Suprapubic skin (tissue), 4 donors: ENCODE measurements at places on chromosomes 4 and X. TPM values are rescaled to one million over a fixed set of nuclear protein-coding genes. Genes with fewer than 3 reads are reported as not detected.

CYP2U1 gene
- total RNA-seq: 4.3 TPM

GRCh38 chr4:55297346-55297745 is 48.7 kb upstream of the SRD5A3 start:
- no peak overlapping the region for H3K4me3 ChIP-seq
- H3K27ac ChIP-seq: no peak overlapping the region
- no peaks in the 10 kb centered on the region for H3K36me3 ChIP-seq

DNAAF6 gene
- not detected for total RNA-seq

GRCh38 chr4:653080-653821 is 20.8 kb downstream of the ATP5ME start:
- H3K4me1 ChIP-seq: peaks cover 9% of the 10 kb centered on the region
- DNase-seq: no peak
- H3K36me3 ChIP-seq: no peaks in the 10 kb centered on the region
- H3K27me3 ChIP-seq: peaks cover 52% of the 10 kb centered on the region
- no peak overlapping the region for H3K4me3 ChIP-seq
- no peak overlapping the region for H3K27ac ChIP-seq
